Stimulated activated CD4-positive, alpha-beta T cell treated with anti-CD3 and anti-CD28 coated beads, Interleukin-15, amount 100 ng/mL, for 1 hour (primary cell): ENCODE measurements at places on chromosomes 1 and 21.

GRCh38 chr1:35838693-35839245 is 31.0 kb downstream of the AGO4 start:
- no peak for DNase-seq

GRCh38 chr1:31886866-31887265 is 51.3 kb downstream of the PTP4A2 start:
- DNase-seq = no peak

GRCh38 chr1:166705376-166706289 is 133.6 kb upstream of the POGK start:
- no peak for DNase-seq

- no peak for DNase-seq
Observed at GRCh38 chr1:221308534-221309511, 429.6 kb downstream of the HLX start.

GRCh38 chr1:232579958-232580941 is 49.7 kb downstream of the SIPA1L2 start:
- DNase-seq = no peak

DNA sequence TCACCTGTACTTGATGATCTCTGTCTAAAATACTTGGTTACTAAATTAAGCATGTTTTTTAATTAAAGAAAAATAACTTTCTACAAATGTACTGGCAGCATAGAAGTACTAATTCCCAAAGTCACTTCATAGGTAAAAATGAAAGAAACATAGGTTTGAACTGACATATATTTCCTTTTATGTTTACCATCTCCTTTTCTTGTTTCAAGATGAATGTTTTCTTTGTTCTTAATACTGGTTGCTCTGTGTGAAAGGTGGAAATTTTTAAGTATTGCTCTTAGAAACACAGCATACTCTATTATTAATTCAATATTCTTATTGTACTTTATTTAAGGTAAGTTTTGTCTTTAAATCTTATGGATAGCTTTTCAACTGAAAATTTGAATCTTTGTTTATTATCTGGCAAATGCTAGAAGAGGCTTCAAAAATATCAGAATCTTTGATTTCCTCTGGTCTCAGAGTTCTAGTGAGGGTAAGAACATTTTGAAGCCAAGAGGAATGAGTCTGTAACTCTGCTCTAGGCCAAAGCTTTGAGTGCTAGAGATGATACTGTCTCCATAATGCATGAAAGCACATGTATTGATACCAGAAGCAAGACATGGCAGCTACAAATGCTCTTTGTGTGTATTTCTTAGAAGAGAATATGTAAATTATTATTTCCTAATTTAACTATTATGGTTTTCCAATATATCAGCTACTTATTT is 18.2 kb downstream of the RRP15 start:
- DNase-seq = no peak

DNA sequence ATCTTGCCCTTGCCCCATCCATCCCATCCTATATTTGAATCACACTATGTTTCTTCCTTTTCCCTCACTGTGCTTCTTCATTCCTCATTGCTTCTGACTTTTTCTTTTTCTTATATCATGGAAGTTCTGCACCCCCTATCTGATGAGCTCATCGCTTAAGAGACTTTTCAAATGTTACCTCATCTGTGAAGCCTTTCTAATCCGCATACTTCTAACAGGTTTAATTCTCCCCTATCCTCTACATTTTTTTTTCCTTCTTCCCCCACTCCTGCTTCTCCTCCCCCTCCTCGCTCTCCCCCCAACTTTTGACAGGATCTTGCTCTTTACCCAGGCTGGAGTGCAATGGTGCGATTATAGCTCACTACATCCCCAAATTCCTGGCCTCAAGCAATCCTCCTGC is 39.5 kb downstream of the OSBPL9 start:
- no peak for DNase-seq

DNA sequence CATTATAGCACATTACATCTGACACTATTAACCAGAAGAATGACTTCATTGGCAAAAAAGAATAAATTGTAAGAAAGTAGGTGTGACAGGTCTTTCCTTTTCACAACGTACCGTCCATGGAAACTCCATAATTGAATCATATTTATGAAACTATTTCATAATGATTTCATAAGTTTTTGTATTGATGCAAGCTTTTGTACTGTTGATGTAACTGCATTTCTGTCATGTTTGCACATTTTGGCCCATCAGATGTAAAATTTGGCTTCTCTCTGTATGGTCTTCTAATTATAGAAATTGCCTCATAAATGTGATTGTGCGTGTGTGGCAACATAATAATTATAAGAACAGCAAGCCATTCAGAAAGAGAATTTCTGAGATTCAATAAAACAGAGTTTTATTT is 180.7 kb upstream of the ZNHIT6 start:
- DNase-seq = no peak

DNA sequence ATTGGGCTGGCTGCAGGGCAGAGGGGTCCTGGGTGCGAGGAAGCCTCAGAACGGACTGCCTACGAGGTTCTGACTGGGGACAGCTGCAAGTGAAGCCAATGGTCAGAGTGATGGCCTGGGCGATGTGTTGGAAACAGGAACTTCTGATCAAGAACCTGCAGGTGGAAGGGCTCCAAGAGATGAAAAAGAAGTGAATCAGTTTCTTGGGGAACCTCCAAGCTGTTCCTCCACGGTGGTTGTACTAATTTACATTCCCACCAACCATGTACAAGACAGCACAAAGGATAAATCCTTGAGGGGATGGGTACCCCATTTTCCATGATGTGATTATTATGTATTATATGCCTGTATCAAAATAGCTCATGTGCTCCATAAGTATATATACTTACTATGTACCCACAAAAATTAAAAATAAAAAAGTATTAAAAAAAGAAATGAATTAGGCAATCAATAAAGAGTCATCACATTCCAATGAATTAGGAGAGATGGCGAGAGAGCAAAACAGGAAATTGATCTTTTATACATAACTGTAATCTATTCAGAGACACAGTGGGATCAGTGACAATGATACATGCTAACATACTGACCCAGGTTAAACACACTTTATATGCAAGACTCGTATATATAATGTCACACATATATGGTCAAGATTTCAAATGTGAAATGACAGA is 58.1 kb downstream of the PTPN14 start:
- DNase-seq = no peak

GRCh38 chr21:42815217-42815616 is 64.1 kb downstream of the WDR4 start:
- DNase-seq = no peak

- no peak for DNase-seq
Observed at GRCh38 chr1:84971957-84972356, 25.0 kb downstream of the MCOLN2 start.

- no peak for DNase-seq
Observed at GRCh38 chr1:41726899-41727748, 191.6 kb downstream of the HIVEP3 start.

DNA sequence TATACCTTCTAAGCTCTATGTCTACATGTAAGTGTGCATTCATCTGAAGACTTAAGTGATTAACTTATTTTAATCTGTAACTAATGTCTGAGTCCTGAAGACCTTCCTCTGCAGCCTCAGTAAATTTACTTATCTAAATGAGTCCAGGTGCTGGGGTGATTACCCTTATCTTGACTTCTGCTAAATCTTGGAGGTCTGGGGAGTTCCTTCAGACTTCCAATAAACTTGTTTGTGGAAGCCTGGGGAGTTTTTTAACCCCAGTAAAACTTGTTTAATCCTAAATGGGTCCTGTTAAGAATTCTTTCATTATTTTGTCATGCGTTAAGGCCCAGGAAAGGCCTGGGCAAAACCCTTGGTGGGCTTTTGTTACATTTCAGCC is 37.0 kb downstream of the RSPH1 start:
- no peak for DNase-seq

GRCh38 chr1:7896994-7897393 is 43.6 kb downstream of the TNFRSF9 start:
- no peak for DNase-seq

GRCh38 chr1:168734271-168734670 is 5.3 kb upstream of the DPT start:
- no peak for DNase-seq

DNA sequence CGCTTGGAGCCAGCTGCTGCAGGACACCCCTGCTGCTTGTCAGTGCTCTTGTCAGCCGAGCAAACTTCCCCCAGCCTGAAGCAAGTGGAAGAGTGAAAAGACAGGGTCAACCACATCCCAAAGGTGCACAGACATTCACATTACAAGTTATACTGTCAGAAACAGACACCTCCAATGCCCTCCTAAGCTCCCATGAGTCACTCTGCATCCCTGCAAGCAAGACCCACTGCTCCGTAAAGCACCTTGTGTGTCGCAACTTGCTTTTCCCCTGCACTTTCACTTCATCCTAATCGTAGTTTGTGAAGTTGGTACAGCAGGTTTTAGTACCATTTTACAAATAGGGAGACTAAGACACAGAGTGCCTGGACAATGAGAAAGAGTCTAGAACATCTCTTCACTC is 51.1 kb downstream of the KCNH1 start:
- DNase-seq = no peak

DNA sequence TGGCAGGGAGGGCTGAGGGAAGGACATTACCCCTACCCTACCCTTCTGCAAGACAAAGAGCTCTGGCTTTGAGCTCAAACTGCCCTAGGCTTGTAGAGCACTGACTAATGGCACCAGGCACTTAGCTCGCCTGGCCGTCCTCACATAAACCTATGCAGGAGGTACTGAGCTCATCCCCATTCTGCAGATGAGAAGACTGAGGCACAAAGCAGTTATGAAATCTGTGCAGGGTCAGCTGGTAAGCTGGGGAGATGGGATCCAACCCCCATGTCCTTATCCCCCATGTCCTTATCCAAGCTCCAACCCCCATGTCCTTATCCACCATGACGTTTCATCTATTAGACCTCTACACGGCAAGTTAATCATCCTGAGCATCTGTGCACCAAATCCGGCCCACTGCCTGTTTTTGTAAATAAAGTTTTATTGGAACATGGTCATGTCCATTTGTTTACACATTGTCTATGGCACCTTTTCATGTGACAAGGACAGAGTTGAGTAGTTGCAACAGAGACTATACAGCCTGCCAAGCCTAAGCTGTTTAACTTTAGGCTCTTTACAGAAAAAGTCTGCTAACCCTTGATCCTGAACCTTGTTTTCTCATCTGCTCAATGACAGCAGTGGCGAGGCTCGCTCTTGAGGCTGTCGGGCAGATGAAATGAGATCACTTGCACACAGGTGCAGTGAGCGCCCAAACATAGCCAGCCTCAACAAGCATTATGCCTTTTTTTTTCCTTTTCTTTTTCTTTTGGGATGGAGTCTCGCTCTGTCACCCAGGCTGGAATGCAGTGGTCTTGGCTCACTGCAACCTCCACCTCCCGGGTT is 86.8 kb downstream of the FBXO2 start:
- no peak for DNase-seq

GRCh38 chr1:17134034-17134433 is 14.8 kb upstream of the PADI2 start:
- DNase-seq = no peak

DNA sequence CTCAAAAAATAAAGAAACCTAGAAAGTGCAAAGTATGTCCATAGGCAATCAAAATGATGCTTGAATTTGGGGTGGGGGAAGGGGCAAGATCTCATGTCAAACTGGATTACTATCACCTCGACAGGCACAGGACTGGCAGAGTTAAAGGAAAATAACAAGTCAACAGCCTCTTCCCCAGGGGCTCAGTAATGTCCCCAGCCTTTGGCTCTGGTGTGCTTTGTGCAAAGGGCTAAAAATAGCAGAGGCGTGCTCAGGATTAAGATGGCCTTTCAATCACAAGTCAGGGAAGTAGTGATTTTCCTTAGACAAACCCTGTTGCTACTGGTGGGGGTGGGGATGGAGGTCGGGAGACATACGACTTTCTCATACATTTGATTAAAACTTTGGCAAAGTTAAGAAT is 63.5 kb upstream of the OLIG2 start:
- DNase-seq = no peak

- DNase-seq = no peak
Observed at GRCh38 chr1:243974451-243975292, 76.4 kb upstream of the ZBTB18 start.

DNA sequence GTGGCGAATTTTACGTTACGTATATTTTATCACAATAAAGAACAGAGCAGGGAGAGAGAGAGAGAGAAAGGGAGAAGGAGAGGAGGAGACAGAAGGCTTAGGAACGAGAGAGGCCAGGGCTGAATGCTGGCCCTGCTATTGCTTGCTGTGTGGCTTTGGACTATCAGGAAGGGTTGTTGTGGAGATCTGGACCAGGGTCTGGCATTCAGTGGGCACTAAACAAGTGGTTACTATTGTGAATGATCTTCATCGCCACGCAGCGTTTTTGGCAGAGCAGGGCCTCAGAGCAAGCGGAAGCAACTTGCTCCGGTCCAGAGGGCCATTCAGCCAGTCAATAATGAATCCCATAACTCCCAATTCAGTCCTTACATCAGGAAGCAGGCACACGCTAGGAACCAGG is 26.4 kb downstream of the PIK3C2B start:
- DNase-seq = no peak

GRCh38 chr1:157831968-157832626 is 9.5 kb downstream of the CD5L start:
- no peak for DNase-seq
